ENCODE measurements at places on chromosomes 3 and 15.

DNA sequence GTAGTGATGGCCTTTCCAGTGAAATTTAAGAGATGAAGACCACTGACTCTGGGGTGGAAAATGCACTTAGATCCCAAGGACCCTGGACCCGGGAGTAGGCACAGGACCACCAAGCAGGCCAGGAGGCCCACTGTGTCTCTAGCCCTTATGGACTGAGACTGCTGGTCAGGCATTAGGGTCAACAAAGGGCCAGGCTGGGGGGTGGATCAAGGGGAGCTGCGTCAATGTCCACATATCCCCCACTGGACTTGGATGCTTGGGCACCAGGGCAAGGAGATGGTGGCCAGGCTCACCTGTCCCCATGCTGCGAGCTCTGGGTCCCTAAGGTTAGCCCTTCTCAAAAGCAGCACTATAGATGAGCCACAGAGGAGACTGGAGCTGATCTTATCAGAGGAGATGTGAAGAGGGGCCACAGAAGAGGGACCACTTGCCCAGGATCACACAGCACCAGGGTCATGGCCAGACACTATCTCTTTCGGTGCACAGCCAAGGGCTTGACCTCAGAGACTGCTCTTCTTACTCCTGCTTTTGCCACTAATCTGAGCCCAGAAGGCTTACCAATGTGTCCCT lies 14.7 kb downstream of the RAB6B start:
- DNase-seq = no peak

DNA sequence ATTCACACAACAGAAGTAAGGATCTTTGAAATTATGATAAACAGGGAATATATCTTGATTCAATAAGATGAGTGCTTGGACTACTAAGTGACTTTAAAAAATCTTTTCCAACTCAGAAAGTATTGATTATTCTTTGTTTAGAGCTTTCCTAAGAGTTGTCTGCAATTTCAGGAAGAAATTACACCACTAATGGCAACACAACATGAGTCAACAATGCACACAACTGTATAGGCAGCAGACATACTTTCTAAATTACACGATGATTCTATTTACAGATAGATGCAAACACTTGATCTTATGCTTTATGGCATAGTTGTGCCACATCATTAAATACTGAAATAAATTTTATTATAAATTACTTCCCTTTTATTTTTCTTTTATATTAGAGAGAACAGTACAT lies 4.4 kb downstream of the NAA50 start:
- no peak for DNase-seq

- DNase-seq = no peak
These were observed 826 bp downstream of the SHC4 start for GRCh38 chr15:48962662-48963523.

DNA sequence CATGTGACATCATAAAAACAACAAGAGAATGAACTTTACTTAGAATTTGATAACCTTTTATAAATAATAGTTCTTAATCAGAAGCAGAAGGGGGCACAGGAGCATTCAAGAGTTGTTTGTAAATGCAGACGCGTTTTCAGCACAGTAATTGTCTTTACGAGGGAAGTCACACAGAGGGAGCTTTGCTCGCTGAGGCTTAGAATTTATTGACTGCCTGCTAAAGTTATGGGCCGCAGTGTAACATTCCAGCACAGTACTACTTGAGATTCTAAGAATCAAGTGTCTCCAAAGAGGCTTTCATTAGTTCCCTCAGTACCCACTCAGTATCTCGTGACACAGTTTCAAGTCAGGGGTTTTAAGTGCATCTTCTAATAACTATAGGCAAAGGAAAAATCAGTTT lies 288.7 kb downstream of the NR2F2 start:
- DNase-seq = no peak

DNA sequence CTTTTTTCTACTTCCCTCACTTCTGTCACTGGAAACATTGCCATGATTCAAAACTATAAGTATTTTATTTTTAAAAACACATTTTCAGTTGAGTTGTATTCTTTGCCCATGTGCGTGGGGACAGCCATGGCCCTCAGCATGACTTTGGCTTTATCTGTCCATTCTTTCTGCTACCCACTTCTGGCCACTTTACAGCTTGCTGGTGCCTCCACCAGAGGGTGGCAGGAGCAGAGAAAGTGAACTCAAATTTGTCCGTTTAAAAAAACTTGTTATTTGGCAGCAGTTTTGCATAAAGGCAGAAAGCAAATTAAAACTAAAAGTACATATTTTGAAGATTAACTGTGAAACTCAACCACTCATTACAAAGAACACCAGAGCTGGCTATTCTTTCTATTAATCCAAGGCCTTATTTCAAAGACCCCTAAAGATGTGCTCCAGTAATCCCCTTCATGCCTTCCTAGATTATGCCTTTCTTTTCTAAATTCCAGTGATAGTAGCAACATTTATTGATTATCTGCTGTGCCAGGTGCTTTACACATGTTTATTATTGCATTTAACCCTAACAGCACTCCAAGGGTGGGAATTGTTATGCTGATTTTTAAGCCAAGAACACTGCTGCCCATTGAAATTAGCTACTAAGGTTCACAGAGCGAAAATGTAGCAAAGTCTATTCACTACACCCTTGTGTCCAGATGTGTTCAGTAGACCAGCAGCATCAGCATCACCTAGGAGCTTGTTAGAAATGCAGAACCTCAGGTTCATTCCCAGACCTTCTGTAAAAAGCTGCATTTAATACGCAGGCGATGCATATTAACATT lies 134.8 kb downstream of the THRB start:
- DNase-seq = no peak

- no peak for DNase-seq
These were observed 68.1 kb downstream of the MEIS2 start for GRCh38 chr15:37032091-37032775.

- no peak for DNase-seq
These were observed 470.1 kb upstream of the ATP11B start for GRCh38 chr3:182323126-182323700.

DNA sequence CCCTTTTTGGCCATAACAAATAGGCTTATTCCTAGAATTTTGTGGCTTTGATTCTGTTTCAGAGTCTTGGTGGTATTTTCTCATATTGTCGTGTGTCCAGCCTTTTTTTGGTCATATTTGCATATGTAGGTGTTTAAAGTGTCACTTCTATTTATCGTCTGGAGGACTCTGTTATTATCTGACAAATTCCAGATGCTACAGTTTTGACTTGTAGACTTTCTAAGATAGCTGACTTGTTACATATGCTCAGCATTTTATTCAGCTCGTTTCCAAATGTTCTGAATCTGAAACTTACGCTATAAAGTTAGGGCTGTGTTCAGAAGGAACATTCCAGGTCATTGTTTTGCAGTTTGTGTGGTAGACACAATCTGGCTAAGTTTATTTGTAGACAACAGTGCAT lies 1.9 kb downstream of the PPP4R2 start:
- DNase-seq = no peak

DNA sequence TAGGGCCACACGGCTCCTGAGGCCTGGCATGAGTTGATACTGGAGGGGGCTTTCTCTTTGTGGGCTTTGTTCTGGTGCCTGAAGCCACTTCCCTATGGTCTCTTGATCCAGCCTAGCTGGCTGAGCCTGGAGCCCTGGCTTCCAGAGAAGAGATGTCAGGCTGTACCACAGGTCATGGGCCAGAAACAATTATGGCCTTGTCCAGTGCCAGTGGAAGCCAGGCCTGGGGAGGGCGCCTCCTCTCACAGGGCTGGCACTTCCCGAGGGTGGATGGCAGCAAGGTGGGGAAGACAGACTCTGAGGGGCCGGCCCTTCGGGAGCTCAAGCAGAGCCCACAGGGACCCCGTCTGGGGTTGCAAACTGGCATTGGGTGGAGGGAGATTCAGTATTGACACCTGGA lies 34.9 kb upstream of the ACAD9 start:
- no peak for DNase-seq

DNA sequence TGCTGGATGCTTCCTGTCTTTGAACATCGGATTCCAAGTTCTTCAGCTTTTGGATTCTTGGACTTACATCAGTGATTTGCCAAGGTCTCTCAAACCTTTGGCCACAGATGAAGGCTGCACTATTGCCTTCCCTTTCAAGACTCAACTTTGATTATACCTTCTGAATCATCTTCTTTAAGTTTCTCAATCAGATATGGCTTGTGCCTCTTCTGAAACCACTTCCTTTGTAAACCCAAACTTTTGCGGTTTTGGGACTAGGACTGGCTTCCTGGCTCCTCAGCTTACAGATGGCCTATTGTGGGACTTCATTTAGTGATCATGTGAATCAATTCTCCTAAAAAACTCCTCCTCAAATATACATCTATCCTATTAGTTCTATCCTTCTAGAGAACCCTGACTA lies 47.1 kb upstream of the CADPS start:
- DNase-seq = no peak

DNA sequence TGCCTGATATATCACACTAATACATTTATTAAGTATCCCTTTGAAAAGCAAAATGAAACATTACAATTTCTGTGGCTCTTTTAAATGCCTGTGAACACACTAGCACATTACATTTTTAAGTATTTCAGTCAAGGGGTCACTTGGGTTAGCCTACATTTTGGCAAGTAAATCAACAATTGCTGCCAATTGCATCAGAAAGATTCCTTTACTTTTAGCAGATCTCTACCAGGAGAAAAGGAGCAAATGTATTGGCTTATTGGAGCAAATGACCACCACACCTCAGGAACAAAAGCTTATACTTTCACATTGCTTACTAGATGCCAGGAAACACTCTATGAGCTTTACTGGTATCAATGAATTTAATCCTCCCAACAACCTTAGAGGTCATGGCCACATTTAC lies 947.1 kb downstream of the FHIT start:
- no peak for DNase-seq

DNA sequence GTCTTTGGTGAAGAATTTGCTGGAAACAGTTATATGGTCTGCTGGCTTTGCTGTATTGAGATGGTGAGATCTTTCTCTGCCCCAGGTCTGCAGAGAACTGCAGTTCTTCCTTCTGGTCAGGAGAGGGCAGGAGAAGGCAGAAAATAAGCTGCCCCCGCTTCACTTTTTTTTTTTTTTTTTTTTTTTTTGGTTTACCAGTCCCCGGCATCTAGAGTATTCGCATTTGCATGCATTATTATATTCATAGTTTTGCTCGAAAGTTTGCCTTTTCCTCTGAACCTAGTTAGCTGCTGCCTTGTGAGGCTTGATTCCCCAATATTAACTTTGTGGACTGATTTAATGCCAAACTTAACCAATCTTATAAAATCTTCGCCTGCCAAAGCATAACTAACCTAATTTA lies 10.6 kb upstream of the PARL start:
- DNase-seq = peak; percentile 71

DNA sequence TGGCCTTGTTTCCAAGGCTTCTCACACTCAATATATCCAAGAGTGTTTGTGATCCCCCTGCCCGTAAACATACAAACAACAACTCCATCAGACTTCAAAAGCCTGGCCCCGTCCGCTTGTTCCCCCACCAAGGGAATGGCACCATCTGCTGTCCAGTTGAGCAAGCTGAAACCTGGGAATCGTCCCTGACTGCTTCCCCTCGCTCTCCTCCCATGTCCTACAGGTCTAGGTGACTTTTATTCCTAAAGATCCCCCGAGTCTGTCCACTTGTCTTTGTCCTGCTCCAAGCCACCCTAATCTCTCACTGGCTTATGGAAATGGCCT lies 27.9 kb upstream of the FAM174B start:
- DNase-seq = peak; percentile 87

DNA sequence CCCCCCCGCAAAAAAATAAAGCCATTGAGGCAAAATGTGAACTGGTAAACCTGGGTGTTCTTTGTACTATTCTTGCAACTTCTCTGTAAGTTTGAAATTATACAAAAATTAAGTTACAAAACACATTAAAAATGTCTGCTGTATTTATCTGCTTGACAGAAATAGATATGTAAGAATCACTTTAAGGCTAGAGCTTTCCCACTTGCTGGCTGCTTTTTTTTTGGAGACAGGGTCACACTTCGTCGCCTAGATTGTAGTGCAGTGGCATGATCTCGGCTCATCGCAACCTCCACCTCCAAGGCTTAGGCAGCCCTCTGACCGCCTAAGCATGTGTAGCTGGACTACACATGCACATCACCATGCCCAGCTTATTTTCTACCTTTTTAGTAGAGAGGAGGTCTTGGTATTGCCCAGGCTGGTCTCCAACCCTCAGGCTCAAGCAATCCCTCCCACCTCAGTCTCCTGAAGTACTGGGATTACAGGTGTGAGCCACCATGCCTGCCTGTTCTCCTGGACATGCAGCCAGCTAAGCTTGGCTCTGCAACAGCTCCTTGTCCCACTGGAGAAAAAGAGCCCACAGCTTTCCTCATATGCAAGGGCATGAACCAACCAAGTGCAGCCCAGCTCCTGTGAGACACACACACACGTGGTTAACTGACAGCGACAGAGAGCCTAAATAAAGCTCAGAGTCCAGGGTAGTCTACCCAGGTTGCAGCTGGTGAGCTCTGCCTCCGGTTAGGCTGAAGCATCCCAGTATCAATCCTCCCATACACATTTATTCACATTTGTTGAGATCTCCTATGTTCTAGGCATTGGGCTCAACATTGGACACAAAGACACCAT lies 4.5 kb downstream of the RPS17 start:
- no peak for DNase-seq

DNA sequence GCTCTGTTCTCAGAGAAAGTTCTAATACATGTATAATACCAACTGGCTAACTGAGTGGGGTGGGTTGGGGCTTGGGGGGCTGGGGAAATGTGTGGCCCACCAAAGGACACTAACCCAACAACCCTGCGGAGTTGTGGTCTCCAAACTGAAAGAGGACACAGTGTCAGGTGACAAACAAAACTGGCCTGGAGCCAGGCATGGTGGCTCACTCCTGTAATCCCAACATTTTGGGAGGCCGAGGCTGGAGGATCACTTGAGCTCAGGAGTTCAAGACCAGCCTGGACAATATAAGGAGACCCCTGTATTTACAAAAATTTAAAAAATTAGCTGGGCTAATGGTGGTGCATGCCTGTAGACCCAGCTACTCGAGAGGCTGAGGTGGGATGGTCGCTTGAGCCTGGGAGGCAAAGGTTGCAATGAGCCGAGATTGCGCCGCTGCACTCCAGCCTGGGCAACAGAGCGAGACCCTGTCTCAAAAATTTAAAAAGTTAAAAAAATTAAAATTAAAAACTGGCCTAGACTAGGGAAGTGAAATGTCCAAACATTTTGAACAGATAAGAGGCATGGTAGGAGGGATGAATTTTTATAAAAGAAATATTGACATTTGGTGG lies 31.7 kb upstream of the SRP14 start:
- no peak for DNase-seq

- no peak for DNase-seq
These were observed 721 bp upstream of the ZIC1 start for GRCh38 chr3:147408188-147409100.

DNA sequence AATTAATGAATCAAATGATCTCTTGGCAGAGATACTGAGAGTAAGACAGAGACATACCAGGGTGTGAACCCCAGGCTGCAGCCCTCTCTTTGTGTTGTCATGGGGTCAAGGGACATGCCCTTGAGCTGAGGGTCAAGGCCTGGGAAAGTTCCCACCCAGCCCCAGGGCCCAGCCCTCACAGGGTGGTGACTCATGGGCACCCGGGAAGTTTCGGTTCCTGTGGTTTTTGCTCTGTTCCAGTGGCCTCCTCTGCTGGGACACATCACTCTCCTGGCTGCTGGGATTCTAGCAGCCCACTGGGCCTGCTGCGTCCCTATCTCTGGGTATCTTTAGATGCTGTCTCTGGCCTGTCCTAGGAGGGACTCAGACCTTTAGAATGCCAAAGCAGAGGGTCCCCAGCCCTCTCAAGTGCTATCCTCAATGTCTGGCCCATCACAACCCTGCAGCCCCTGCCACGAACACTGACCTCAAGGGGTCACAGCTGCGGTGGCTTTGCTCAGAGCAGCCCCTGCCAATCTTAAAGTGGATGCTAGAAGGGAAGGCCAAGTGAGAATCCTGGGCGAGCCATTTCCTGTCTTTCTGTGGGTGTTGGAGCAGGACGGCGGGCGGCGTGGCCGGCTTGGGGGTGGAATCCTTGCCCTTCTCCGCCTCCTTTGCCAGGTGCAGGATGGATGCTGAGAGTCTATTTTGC lies 148.4 kb upstream of the TLE3 start:
- DNase-seq = peak; percentile 70

Data from GM12865 (cell line).